ENCODE measurements at places on chromosomes 3 and 15.

GRCh38 chr3:21573291-21573690, 177.7 kb downstream of the ZNF385D start:
- DNase-seq, result no peak

DNA sequence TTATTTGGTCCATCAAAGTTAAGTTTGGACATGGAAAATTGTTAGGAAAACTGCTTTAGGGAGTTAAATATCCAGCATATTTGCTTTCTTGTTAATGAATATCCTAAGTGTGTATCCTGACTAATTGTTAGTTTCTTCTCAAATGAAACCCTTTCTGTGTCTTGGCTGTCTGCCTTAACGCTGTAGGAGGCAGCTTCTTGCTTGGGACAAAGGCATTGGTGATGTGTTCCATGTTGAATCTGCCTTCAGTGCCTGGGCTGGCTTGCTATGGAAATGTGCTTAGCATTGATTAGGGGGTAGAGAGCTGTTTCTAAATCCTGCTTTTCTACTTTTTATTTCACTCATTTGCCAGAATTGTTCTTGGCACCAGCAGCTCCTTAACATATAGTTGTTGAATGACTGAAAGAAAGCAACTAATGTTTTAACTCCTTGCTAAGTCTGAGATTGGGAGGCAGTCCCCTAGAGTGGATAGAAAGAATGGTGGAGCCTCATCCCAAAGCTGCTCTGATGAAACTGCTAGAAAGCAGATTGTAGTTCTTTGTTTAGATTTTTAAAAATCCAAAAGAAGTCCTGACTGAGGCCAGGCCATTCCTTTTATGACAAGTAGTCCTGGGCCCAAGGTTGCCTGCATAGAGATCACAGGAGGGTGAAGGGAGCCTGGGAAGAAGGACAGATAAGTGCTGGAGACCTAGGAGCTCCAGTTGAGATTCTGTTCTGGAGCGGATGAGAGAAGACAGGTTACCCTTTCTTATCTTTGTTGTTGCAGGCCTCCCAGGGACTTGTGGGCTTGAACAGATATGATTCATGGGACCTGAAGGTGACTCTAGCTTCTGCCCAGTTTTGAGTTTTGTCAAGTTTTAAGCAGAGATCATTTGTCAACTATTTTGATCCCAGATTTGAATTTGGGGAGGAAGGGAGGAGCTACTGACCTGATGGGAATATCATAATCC, 39.3 kb downstream of the OXNAD1 start:
- no peak for DNase-seq

GRCh38 chr15:41292521-41292920, 39.9 kb downstream of the OIP5 start:
- DNase-seq, result no peak

- no peak for DNase-seq
Measured at GRCh38 chr15:100721758-100722550, 119.6 kb downstream of the ASB7 start.

DNA sequence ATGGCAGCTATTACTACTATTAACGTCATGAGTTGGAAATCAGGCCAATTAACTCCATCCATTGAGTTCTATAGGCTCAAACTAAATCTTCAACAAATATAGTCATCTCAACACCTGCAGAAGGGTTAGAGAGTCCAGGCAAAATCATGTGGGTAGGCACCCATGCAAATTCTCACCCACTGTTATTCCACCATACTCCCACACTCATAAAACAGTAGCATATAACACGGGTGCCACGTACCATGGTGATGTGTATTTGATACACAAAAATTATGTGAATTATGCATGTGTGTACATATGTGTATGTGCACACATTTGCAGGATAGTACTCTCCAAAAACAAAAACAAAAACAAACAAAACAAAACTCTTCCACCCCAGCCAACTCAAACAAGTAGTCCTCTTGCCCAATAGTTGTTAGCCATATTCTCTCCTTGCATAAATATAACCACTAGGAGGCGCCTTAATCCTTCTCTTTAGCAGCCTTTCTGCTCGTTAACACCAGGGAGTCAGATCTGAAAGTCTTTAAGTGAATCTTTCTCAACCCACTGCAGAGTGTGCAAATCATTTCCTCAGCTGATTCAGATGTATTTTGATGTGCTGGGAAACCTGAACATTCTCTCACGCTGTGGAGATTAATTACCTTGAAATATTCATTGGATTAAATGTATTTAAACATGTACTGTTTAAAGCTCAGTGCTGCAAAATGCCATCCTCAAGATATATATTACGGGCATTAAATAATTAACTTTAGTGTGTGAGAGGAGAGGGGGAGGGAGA, 38.0 kb upstream of the COPB2 start:
- DNase-seq, result no peak

Data from stimulated activated CD4-positive, alpha-beta T cell treated with anti-CD3 and anti-CD28 coated beads, Interleukin-4, amount 100 ng/mL, for 4 hours (primary cell).